ENCODE measurements at places on chromosomes 4 and X.

GRCh38 chr4:184844742-184845141 lies 19.0 kb upstream of the ACSL1 start:
- no peak for DNase-seq

DNA sequence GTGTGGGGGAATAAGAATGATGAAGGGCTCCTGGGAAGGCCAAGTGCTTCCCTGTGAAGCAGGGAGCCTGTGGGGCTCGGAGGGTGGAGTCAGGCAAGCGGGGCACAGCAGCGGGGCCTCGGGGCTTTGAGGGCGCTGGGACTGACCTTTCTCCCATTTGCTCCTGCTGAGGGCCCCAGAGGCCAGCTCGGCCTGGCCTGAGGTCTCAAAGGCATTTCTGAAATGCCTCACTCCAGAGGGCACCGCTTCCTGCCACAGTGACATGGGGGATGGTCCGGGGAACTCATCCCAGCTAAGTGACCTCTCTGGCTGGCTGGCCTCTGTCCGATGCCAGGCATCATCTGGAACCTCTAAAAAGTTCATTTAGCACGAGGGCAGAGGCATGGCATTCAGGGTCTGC lies 98.8 kb upstream of the STX18 start:
- no peak for DNase-seq

GRCh38 chr4:34619531-34620162 lies 1624.7 kb downstream of the ARAP2 start:
- DNase-seq = no peak

- no peak for DNase-seq
Observed at GRCh38 chr4:153260553-153261300, 56.5 kb downstream of the TRIM2 start.

GRCh38 chr4:80071604-80072227 lies 1.3 kb downstream of the ANTXR2 start:
- peak; percentile 40 for DNase-seq

DNA sequence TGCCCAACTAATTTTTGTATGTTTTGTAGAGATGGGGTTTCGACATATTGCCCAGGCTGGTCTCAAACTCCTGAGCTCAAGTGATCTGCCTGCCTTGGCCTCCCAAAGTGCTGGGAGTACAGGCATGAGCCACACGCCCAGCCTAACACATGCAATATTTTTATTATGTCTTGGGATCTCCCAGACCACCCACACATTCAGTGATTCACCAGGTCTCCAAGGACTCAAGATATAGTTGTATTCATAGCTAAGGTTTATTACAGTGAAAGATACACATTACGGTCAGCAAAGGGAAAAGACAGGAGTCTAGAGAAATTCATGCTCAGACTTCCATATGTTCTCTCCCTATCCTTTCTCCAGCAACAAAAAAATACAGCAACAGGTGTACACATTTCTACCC lies 25.5 kb upstream of the FAM120C start:
- no peak for DNase-seq
